Omental fat pad (tissue), 4 donors: ENCODE measurements at places on chromosomes 16 and 17. TPM values are rescaled to one million over a fixed set of nuclear protein-coding genes. Genes with fewer than 3 reads are reported as not detected.

OSGIN1 gene
- 14.4 TPM for total RNA-seq

CACNB1 gene
- total RNA-seq, result 3.6 TPM

GCGR gene
- not detected for total RNA-seq

RNF222 gene
- total RNA-seq, result not detected

KRT20 gene
- total RNA-seq, result not detected

LHX1 gene
- total RNA-seq, result not detected

RSKR gene
- total RNA-seq, result 3.6 TPM

SDR42E1 gene
- total RNA-seq, result 2.0 TPM

C17orf100 gene
- total RNA-seq, result 0.56 TPM

SLC12A3 gene
- total RNA-seq, result not detected

ADAM11 gene
- total RNA-seq, result 0.38 TPM

CCL7 gene
- not detected for total RNA-seq

KRTAP16-1 gene
- total RNA-seq, result not detected

ADCY7 gene
- total RNA-seq, result 38.9 TPM

CX3CL1 gene
- 15.7 TPM for total RNA-seq

NKD1 gene
- 3.0 TPM for total RNA-seq

ARHGDIG gene
- total RNA-seq, result 5.9 TPM

RNF112 gene
- 1.8 TPM for total RNA-seq

TRAPPC1 gene
- total RNA-seq, result 44.4 TPM

VAT1L gene
- total RNA-seq, result 1.3 TPM

RPL19 gene
- total RNA-seq, result 2,619 TPM
